ENCODE measurements at places on chromosomes 2 and 18.

DNA sequence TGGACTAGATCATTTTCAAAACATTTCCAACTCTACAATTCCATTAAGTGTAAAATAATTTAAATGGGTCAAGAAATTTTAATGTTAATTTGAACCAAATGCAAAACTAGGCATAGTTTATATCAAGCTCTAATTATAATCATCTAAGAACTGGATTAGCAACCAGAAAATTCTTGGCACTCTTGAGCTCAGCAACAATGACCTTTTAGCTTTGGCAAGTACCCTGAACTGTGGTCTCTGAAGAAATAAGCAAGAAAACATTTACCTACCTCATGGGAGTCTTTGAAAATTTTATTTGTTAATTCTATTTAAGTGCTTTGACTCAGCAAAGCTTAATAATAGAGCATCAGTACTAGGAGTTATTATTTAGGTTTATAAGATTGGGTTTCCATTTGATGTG lies 313.2 kb downstream of the SATB2 start:
- no peak for DNase-seq

DNA sequence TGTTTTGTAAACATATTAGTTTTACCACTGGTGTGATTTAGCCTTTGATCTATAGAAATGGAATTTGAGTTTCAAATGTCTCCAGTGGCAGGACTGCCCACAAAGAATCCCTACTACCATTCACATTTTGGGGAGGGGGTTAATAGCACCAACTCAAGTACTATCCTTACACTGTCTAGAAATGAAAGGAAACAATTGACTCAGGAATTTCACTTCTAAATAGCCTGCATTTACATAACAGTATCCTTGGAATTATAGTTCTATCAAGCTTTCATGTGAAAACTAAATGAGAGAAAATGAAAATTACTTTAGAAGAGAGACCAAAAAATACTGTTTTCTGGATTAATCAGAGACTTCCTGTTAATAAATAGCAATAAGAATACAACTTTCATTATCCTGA lies 7.5 kb upstream of the CCDC93 start:
- no peak for DNase-seq

DNA sequence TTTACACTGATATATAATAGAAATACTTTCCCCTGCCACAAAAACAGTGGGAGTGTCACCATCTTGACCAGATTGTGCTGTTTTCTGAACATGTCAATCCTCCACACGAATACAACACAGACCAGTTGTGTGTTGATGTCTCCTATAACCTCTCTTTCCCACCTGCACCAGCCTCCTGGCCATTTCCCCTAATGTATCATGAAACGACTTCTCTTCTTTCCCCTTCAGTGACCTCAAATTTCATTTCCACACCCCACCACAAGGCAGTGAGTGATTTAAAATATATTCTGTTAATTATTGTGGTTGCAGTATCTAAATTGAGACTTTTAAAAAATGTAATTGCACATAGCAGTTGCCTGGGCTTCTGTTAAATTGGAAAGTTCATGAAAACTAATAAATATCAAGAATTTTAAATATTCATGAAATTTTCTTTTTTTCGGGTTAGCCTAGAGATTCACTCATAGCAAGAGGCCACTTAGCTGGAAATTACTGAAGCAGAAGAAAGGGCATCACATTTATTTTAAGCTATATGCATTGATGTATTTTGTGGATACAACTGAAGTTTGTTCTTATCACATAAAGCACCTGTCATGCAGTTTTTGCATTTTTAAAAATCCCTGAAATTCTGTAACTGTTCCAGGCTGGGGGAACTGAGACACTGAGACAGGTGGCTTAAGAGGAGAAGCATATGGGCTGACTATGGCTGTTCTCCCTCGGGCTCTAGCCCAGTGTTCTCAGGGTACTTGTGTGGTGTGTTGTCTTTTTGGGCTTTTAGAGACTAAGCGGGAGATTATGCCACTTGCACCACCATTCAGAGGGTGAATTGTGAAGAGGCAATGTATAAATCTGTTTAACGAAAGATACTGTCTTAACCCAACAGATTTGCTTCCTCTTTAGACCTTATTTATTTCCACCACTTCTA lies 15.9 kb downstream of the FAM171B start:
- no peak for DNase-seq

- no peak for DNase-seq
Measured at GRCh38 chr2:122523143-122523542, 767.7 kb downstream of the TSN start.

DNA sequence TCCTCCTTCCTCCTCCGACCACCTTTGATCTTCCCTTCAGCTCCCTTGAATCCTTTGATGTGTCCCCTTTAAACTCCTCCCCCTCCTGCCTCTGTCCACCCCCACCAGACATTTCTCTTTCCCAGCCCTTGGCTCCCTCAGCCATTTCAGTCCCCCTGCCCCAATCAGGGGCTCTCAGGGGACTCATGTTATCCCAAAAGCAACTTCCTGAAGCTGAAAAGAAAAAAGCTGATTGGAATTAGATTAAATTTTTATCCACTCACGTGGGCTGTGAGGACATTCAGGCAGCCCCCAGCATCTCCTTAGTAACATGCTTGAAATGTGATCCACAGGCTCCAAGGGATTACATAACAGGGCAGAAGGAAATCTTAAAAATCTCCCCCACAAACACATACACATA lies 81.3 kb downstream of the NEURL3 start:
- no peak for DNase-seq

GRCh38 chr18:8726281-8726680 lies 20.9 kb downstream of the MTCL1 start:
- no peak for DNase-seq

DNA sequence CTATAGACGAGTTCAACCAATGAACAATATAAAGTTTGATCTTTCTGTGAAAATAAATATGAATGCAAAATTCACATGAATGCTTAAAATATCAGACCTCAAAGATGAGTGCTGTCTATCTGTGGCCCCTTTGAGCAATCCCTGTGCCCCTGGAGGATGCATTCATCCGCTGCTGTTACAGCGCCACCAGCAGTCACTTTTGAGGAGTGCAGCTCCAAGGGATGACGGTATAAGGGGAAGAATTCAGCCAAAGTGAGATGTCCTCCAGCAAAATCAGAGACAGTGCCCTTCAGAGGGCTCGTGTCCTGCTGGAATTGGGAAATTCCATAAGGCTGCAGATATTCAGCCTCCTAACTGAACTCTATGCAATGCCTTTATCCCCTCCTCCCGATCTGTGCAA lies 12.0 kb upstream of the CHRNA1 start:
- DNase-seq = no peak

DNA sequence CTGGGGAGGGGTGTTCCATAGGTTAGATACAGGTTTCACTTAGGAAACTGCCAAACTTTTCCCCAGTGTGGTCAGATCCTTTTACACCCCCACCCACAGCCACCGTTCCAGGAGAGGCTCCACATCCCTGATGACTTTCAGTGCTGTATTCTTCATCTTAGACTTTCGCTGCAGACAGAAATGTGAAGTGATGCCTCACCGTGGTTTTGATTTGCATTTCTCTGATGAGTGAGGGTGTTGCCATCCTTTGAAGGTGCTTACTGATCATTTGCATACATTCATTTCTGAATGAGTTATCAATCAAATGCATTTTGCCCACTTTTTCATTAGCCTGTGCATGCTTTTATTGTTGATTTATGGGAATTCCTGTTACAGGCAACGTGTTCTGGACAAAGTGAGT lies 14.9 kb downstream of the COPS9 start:
- no peak for DNase-seq

- no peak for DNase-seq
Measured at GRCh38 chr2:184004948-184005672, 593.2 kb upstream of the ZNF804A start.

- no peak for DNase-seq
Measured at GRCh38 chr2:84429328-84429727, 29.8 kb downstream of the SUCLG1 start.

- DNase-seq = no peak
Measured at GRCh38 chr2:239303711-239304532, 96.9 kb downstream of the HDAC4 start.

DNA sequence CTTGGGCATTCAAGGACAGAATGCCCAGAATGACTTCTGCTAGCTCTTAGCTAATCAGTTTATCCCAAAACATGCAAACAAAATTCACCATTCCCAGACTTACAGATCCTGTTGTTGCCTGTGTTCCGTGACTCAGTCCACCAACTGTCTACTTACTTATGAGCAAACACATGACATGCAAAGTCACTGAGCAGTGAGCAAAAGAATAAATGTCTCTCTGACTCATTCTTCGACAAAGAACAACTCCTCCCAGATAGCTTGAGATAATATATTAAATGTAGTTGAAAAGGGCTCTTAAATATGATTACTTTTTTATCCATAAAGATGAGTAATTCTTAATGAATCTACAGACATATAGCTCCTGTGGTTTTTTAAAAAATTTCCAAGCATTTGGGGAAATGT lies 9.0 kb upstream of the CREG2 start:
- no peak for DNase-seq

GRCh38 chr2:217604527-217605194 lies 398.1 kb downstream of the TNS1 start:
- DNase-seq = no peak

DNA sequence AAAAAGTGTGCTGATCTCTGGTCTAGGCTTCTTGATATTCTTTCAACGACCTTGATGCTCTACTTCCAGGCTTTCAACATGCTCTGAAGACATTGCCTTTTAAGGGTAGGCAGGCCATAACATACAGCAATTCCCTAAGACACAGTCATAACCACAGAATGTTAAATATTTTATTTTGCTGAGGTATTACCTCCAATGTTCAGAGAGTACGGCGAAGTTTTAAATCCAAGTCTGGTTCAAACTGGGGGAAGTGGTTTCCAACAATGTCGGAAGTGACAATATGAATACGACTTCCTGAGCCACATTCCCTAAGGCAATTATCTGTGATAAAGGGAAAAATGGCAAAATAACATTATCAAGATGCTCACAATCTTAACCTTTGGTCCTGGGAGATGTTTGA lies 1077.9 kb upstream of the PIK3C3 start:
- no peak for DNase-seq

DNA sequence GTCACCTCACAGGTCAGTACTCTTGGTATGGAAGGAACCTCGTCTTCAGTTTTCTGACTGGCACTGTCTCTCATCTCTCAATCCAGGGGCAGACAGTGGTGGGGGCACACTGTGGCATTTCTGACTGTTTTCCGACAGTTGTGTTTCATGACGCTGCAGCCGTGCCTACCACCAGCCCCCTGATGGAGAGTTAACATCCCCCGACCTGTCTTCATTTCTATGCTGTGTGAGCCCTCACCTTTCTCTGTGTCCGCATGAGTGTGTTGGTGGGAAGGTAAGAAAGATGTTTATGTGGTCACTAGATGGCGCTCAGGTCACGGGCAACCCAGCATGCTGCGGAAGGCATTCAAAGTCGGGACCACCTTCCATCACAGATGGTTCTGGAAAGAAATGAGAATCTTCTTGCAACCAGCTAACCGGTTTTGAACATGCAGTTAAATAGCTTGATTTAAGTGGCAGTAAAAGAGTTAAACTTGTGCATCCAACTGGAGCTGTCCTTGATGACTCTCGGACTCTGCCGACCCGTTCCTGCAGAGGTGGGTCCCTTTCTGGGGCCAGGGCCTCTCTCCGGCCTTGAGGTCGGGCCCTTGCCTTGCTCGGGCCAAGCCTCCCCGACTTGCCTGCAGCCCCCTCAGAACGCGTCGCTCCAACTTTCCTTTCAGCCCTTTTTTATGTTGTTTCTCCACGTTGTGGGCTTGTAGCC lies 92.4 kb downstream of the DYSF start:
- peak; percentile 27 for DNase-seq

- DNase-seq = no peak
Measured at GRCh38 chr2:232291343-232291742, 87.2 kb upstream of the ALPP start.

DNA sequence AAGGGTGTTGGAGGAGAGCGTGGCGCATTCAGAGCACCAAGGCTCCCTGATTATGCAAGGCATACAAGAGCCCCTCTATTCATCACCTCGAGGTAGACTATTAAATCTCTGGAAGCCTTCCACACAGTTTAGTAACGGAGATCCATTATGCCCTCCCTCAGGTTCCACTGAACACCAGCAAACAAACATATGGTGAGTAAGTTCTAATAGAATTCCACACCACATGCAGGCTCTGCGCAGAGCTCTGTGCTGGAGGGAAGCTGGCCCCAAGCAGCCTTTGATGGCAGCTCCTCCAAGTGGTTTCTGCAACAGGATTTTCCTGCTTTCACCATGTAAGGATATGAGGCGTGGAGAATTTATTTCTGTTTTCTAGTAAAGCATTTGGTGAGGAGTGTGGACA lies 238.6 kb downstream of the C1D start:
- DNase-seq = no peak

DNA sequence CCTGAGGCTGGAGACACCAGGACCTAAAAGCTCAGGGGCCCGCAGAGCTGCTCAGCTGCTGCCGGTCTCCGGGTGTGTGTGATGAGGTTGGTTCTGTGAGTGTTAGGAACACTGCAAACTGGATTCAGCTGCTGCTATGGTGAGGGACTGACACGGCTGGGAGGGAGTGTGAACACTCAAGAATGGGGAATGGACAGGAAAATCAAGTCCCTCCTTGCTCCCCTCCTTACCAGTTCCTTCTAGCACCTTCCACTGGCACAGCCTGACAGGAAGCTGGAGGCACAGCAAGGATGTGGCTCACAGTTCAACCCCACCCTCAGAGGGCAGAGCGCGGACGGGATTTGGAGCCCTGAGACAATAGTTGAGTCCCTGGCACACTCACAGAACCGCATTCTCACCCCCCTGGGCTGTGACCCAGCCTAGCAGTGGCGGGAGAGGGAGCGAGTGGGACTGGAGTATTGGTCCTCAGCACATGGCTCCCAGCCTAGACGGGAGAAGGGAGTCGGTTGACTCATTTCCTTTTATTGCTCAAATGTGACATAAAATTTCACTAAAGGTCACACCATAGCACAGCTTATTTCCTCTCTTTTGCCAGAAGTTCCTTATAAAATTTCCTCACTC lies 42.5 kb downstream of the LRRC30 start:
- DNase-seq = no peak

GRCh38 chr18:63831080-63831788 lies 56.0 kb downstream of the SERPINB7 start:
- no peak for DNase-seq

- DNase-seq = no peak
Measured at GRCh38 chr2:9768388-9768787, 74.9 kb upstream of the TAF1B start.

GRCh38 chr2:12513339-12513738 lies 203.4 kb upstream of the TRIB2 start:
- DNase-seq = no peak

- no peak for DNase-seq
Measured at GRCh38 chr2:110874453-110875383, 142.3 kb downstream of the ACOXL start.
